Left ventricle myocardium superior (tissue), 1 donor: ENCODE measurements at places on chromosomes 16 and 17. TPM values are rescaled to one million over a fixed set of nuclear protein-coding genes. Genes with fewer than 3 reads are reported as not detected.

GRCh38 chr17:47967607-47968252 lies 3.2 kb upstream of the CDK5RAP3 start:
- DNase-seq, result no peak

The STH gene
- total RNA-seq, result not detected

DNA sequence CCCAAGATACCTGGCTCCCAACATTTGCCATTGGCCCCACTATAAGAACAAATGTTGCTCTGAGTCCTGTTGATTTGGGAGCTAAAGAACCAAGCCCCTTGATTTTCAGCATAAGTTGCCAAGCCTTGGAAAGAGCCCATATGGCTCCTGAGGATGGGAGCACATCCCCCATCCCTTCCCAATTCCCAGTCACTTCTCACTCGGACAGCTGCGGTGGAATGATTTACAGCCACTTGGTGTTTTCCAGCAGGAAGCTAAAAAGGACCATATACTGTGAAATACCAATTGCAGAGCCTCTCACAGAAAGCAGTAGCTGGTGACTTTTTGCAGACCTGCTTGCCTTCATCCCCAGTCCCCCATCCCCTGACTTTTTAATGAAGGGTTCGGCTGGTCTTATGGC lies 524.6 kb downstream of the GRIN2A start:
- no peak for DNase-seq

The ARHGAP44 gene
- total RNA-seq, result 9.9 TPM
